ENCODE measurements at places on chromosomes 1 and 21. TPM values are rescaled to one million over a fixed set of nuclear protein-coding genes. Genes with fewer than 3 reads are reported as not detected.

- DNase-seq: no peak
- H3K27me3 ChIP-seq: no peaks in the 10 kb centered on the region
- no peaks in the 10 kb centered on the region for H3K4me1 ChIP-seq
- H3K36me3 ChIP-seq: no peaks in the 10 kb centered on the region
- H3K27ac ChIP-seq: no peak overlapping the region
Measured at GRCh38 chr1:199639453-199639852, 388.1 kb upstream of the NR5A2 start.

GRCh38 chr1:227949954-227950734 is 2.4 kb upstream of the WNT9A start:
- no peak overlapping the region for H3K4me3 ChIP-seq
- H3K27ac ChIP-seq: no peak overlapping the region
- H3K27me3 ChIP-seq: no peaks in the 10 kb centered on the region
- no peak for DNase-seq

GRCh38 chr1:45141247-45142003 is 65.0 kb downstream of the ZSWIM5 start:
- DNase-seq: peak; percentile 79
- H3K4me1 ChIP-seq: peaks cover 8% of the 10 kb centered on the region
- H3K36me3 ChIP-seq: no peaks in the 10 kb centered on the region
- no peaks in the 10 kb centered on the region for H3K27me3 ChIP-seq
- no peak overlapping the region for H3K4me3 ChIP-seq

- no peak overlapping the region for H3K27ac ChIP-seq
- H3K27me3 ChIP-seq: no peaks in the 10 kb centered on the region
- no peak overlapping the region for H3K4me3 ChIP-seq
Measured at GRCh38 chr1:117628343-117628742, 22.5 kb downstream of the TENT5C start.

DNA sequence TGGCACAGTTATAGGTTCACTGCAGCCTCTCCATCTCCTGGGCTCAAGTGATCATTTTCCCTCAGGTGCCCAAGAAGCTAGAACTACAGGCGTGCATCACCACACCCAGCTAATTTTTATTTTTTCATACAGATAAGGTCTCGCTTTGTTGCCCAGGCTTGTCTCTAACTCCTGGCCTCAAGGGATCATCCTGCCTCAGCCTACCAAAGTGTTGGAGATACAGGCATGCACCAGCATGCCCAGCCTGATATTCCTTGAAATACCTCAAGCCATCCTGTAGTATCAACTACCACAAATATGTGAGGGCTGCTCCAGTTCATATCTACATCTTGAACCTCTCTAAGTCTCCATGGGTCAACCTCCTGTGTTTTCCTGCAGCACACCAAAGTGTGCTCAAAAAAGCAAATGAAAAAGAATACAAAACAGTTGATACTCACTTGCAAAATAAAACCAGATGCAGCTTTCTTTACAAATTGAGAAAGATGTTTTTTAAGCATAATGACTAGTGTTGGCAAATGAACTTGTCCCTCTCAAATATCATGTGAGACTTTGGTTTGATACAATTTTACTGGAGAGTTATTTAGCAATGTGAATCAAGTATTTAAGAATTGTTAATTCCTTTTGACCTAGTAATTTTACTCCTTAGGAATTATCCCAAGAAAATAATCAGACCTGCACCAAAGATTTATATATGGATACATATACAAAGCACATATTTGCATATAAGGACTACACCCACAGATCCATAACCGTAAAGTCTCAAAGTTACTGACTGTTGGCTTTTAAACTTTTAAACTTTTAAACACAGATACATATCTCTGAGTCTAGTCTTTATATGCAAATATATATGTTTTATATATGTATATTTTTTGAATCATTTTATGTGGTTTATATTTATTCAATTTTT is 197.7 kb downstream of the NRIP1 start:
- H3K4me3 ChIP-seq: no peak overlapping the region
- no peaks in the 10 kb centered on the region for H3K4me1 ChIP-seq
- no peak for DNase-seq
- no peaks in the 10 kb centered on the region for H3K27me3 ChIP-seq

DNA sequence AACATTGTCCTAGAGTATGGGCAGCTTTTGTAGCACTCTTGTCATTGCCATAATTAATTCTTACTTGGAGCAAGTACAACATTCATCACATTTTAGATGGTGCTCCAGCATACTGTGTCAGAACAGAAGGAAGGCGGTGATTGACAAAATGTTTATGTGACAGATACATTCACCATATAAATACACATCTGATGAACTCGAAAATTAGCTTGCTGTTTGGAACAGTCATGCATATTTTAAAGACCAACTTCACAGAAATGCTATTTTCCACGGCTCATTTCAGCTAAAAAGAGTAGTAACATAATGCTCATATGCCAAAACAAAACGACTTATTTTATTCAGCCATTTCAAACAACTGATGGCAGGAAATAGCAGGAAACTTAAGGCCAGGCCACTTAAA is 302.7 kb downstream of the MRPL39 start:
- no peak overlapping the region for H3K4me3 ChIP-seq
- no peak for DNase-seq
- no peaks in the 10 kb centered on the region for H3K4me1 ChIP-seq
- no peaks in the 10 kb centered on the region for H3K36me3 ChIP-seq

GRCh38 chr1:114126261-114127095 is 27.2 kb downstream of the SYT6 start:
- no peaks in the 10 kb centered on the region for H3K4me1 ChIP-seq
- no peaks in the 10 kb centered on the region for H3K36me3 ChIP-seq
- DNase-seq: no peak
- no peak overlapping the region for H3K4me3 ChIP-seq
- H3K27me3 ChIP-seq: no peaks in the 10 kb centered on the region

DNA sequence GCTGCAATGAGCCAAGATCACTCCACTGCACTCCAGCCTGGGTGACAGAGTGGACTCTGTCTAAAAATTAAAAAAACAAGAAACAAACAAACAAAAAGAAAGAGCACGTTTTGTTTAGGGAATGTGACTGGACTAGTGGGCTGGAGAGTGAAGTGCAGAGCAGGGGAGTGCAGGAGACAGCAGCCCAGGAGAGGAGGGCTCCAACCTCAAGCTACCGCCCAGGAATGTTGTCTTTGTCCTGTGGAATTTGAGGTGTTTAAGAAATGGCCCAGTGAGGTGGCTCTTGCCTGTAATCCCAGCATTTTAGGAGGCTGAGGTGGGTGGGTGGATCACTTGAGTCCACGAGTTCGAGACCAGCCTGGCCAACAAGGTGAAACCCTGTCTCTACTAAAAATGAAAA is 42.4 kb upstream of the MTF2 start:
- no peaks in the 10 kb centered on the region for H3K27me3 ChIP-seq
- no peak for DNase-seq

DNA sequence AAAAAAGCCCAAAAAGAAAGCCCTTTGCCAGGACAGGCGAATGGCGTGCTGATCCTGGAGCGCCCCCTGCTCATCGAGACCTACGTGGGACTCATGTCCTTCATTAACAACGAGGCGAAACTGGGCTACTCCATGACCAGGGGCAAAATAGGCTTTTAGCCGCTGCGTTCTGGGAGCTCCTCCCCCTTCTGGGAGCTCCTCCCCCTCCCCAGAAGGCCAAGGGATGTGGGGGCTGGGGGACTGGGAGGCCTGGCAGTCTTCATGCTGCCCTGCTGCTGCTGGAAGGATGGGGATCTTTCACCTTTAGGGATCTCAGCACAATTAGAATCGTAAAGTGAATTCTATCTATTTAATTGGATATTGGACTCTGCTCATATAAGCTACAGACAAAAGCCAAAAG is 3.6 kb downstream of the TPRG1L start:
- H3K4me3 ChIP-seq: no peak overlapping the region
- no peaks in the 10 kb centered on the region for H3K27me3 ChIP-seq
- H3K4me1 ChIP-seq: peaks cover 7% of the 10 kb centered on the region
- no peak overlapping the region for H3K27ac ChIP-seq
- no peaks in the 10 kb centered on the region for H3K36me3 ChIP-seq

GRCh38 chr1:117096951-117097408 is 24.6 kb downstream of the TRIM45 start:
- no peaks in the 10 kb centered on the region for H3K27me3 ChIP-seq
- H3K27ac ChIP-seq: peak overlapping the region; percentile 14
- H3K36me3 ChIP-seq: no peaks in the 10 kb centered on the region
- no peak for DNase-seq
- H3K4me3 ChIP-seq: no peak overlapping the region

GRCh38 chr1:20903437-20903836 is 116.3 kb upstream of the HP1BP3 start:
- DNase-seq: no peak
- H3K36me3 ChIP-seq: no peaks in the 10 kb centered on the region
- no peak overlapping the region for H3K27ac ChIP-seq
- H3K4me1 ChIP-seq: no peaks in the 10 kb centered on the region
- H3K4me3 ChIP-seq: no peak overlapping the region

DNA sequence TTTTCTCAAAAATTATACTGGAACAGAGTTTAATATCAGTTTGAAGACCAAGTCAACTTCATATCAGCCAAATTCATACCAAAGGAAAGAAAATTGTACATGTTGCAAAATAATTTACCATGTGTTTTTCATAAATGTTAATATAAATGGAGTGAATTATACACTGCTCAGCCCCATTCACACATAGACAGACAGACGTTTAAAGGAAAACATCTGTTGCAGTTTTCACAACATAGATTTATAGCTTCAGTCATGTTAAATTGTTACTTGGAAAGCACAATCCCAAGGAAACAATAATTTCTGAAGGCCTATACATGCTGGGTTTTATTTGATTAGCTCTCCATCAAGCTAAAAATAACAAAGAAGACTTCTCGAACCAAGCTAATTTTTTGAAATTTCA is 27.8 kb upstream of the HYI start:
- DNase-seq: no peak
- H3K4me1 ChIP-seq: no peaks in the 10 kb centered on the region
- no peak overlapping the region for H3K27ac ChIP-seq
- no peaks in the 10 kb centered on the region for H3K36me3 ChIP-seq
- H3K4me3 ChIP-seq: no peak overlapping the region
- no peaks in the 10 kb centered on the region for H3K27me3 ChIP-seq

DNA sequence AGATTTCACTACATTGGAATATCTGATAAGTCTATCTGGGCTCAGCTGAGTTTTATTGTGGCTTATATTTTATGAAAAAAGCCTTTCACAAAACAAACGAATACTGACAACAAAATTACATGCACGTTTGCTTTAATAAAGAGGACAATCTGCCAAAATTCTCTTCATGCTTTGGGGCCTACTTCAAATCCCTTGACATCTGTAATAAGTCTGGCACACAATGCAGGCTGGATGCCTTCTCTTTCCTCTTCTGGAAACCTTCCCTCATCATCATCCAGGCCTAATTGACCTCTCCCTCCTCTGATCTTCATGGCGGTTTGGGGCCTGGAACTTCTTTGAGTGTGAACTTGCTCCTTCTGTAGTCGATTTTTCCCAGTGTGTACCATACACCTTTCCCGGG is 70.3 kb downstream of the MAP10 start:
- no peak for DNase-seq
- H3K27ac ChIP-seq: no peak overlapping the region
- no peaks in the 10 kb centered on the region for H3K4me1 ChIP-seq
- H3K4me3 ChIP-seq: no peak overlapping the region

- H3K27me3 ChIP-seq: no peaks in the 10 kb centered on the region
- no peaks in the 10 kb centered on the region for H3K36me3 ChIP-seq
- no peak for DNase-seq
- no peaks in the 10 kb centered on the region for H3K4me1 ChIP-seq
Measured at GRCh38 chr1:185396126-185396525, 79.1 kb upstream of the IVNS1ABP start.

DNA sequence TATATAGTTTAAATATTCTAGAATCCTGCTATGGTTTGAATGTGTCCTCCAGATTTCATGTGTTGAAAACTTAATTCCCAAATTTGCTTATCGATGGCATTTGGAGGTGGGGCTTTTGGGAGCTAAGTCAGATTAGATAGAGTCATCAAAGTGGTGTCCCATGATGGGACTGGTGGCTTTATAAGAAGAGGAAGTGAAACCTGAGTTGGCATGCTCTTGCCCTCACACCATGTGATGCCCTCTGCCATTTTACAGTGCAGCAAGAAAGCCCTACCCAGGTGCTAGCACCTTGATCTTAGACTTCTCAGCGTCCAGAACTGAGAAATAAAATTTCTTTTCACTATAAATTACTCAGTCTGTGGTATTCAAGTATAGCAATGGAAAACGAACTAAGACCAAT is 111.3 kb downstream of the TGFB2 start:
- DNase-seq: no peak
- H3K27ac ChIP-seq: no peak overlapping the region
- H3K27me3 ChIP-seq: no peaks in the 10 kb centered on the region

DNA sequence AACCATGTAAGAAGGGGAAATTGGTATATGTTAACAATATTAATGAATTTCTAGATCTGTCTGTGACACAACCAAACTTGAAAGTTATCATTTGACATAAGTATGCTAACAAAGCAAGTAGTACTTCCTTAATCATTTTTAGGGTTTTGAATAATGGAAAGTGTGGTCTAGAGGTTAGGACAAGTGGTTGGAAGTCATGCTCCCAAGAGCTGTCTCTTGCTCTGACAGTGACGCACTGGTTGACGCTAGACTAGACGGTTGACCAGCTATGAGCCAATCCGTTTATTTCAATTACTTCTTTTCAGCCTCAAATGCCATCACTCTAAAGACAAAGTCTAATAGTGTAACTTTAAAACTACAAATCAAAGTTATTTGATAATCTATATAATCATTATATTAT is 20.7 kb upstream of the RGS1 start:
- no peaks in the 10 kb centered on the region for H3K27me3 ChIP-seq
- no peak for DNase-seq
- H3K4me1 ChIP-seq: no peaks in the 10 kb centered on the region
- H3K27ac ChIP-seq: no peak overlapping the region

GRCh38 chr21:19468991-19469715 is 1065.6 kb upstream of the TMPRSS15 start:
- no peaks in the 10 kb centered on the region for H3K4me1 ChIP-seq
- no peak overlapping the region for H3K4me3 ChIP-seq
- H3K27ac ChIP-seq: no peak overlapping the region
- H3K27me3 ChIP-seq: no peaks in the 10 kb centered on the region
- DNase-seq: no peak

GRCh38 chr1:90045853-90046563 is 51.1 kb downstream of the ZNF326 start:
- H3K27ac ChIP-seq: no peak overlapping the region
- H3K4me1 ChIP-seq: no peaks in the 10 kb centered on the region
- H3K27me3 ChIP-seq: no peaks in the 10 kb centered on the region

SH2D5 gene
- 2.2 TPM for total RNA-seq

SIM2 gene
- 16.3 TPM for total RNA-seq

TCHHL1 gene
- total RNA-seq: not detected

ACTL8 gene
- not detected for total RNA-seq

GJA8 gene
- 1.1 TPM for total RNA-seq

CHI3L2 gene
- total RNA-seq: 0.82 TPM

SEMA6C gene
- 4.1 TPM for total RNA-seq

SPRR2E gene
- total RNA-seq: not detected

PCAT6 gene
- 6.2 TPM for total RNA-seq

CD1E gene
- total RNA-seq: 0.23 TPM

TSPEAR gene
- 0.85 TPM for total RNA-seq

CFAP57 gene
- total RNA-seq: 0.14 TPM

KIF21B gene
- 0.46 TPM for total RNA-seq
